ENCODE measurements at places on chromosomes 1 and 21. TPM values are rescaled to one million over a fixed set of nuclear protein-coding genes. Genes with fewer than 3 reads are reported as not detected.

TRIM62 gene
- 4.0 TPM for polyA plus RNA-seq

GRCh38 chr1:181704546-181704945 lies 221.2 kb downstream of the CACNA1E start:
- H3K4me3 ChIP-seq: no peak overlapping the region
- no peak overlapping the region for H3K27ac ChIP-seq

LCE1A gene
- polyA plus RNA-seq: not detected

GRCh38 chr1:235403593-235403992 lies 36.4 kb downstream of the TBCE start:
- H3K36me3 ChIP-seq: no peaks in the 10 kb centered on the region
- no peaks in the 10 kb centered on the region for H3K27me3 ChIP-seq
- no peak overlapping the region for H3K27ac ChIP-seq
- peaks cover 20% of the 10 kb centered on the region for H3K4me1 ChIP-seq
- H3K4me3 ChIP-seq: no peak overlapping the region

DNA sequence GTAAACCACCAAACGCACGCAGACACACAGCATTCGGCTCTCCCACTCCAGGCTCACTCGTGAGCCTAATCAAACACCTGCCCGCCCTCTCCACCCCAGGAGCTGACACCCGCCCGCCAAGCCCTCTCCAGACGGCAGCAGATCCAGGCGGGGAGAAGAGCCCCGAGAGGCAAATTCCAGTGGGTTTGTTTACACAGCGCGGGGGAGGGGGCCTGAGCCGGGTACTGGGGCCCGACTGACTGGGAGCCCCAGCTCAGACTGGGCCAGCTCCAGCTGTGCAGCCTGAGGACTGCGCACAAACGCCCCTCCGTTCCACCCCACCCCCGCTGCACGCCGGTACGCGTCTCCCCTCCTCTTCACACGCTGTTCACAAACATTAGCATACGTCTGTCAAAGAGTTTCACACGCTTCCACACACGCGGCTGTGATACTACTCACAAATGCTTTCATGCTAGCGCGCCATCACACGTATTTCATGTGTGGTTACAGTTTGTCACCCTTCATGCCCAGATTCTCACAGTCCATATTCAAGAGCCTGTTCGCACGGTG lies 1.0 kb upstream of the EFNA1 start:
- H3K27ac ChIP-seq: peak overlapping the region; percentile 66
- H3K36me3 ChIP-seq: peaks cover under 1% of the 10 kb centered on the region
- peak overlapping the region; percentile 97 for H3K4me3 ChIP-seq
- no peak for DNase-seq
- peaks cover 14% of the 10 kb centered on the region for H3K27me3 ChIP-seq

DNA sequence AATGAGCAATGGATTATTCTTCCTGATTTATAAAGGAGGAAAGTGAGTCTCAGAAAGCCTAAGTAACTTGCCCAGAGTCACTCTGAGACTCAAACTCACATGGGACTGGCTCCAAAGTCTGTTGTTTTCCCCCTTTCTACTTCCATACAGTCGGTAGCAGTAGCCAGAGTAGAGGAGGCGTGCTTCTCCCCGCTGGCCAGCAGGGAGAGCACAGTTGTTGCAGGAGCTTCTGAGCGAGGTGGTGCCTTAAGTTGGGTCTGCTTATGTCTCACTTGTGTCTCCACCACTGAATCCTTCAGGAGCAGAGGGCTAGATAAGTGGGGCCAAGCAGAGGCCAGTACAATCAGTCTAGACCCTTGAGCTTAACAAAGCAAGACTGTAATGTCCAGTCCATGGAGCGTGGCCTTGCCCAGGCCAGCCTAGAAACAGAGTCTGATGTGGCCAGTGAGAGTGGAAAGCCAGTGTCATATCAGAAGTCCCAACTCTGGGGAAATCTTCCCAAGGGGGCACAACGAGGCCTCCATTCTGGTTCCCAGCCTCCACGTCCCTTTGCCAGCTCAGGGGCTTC lies 181.9 kb downstream of the ZSCAN20 start:
- H3K36me3 ChIP-seq: no peaks in the 10 kb centered on the region
- no peak for DNase-seq
- no peak overlapping the region for H3K4me3 ChIP-seq
- no peaks in the 10 kb centered on the region for H3K4me1 ChIP-seq
- no peak overlapping the region for H3K27ac ChIP-seq
- no peaks in the 10 kb centered on the region for H3K27me3 ChIP-seq

DNA sequence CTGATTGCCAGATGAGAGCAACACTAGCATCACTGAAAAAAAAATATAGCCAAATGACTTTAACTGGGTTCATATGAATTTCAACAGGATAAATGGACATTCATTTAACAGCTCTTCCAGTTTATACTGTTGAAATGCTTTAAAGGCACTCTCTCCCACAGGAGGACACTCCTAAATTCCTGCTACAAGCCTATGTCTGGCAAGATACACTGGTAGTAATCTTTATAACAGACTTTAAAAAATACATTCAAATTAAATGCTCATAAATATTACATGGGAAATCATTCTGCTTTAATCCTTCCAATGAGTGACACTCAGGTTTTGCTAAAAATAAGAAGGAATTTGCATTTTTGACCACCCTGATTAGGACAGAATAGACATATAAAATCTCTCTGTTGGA lies 526.7 kb upstream of the ADAMTS5 start:
- no peak for DNase-seq
- no peak overlapping the region for H3K4me3 ChIP-seq
- H3K27ac ChIP-seq: no peak overlapping the region
- H3K36me3 ChIP-seq: no peaks in the 10 kb centered on the region

GRCh38 chr1:172893146-172893841 lies 157.4 kb downstream of the TNFSF18 start:
- H3K4me3 ChIP-seq: no peak overlapping the region
- H3K36me3 ChIP-seq: peaks cover 2% of the 10 kb centered on the region
- peaks cover 32% of the 10 kb centered on the region for H3K4me1 ChIP-seq
- DNase-seq: no peak
- peak overlapping the region; percentile 48 for H3K27ac ChIP-seq
- H3K27me3 ChIP-seq: no peaks in the 10 kb centered on the region

- DNase-seq: no peak
- no peaks in the 10 kb centered on the region for H3K4me1 ChIP-seq
- no peak overlapping the region for H3K27ac ChIP-seq
- no peaks in the 10 kb centered on the region for H3K36me3 ChIP-seq
Measured at GRCh38 chr21:34242973-34243372, 120.8 kb upstream of the KCNE2 start.

DNA sequence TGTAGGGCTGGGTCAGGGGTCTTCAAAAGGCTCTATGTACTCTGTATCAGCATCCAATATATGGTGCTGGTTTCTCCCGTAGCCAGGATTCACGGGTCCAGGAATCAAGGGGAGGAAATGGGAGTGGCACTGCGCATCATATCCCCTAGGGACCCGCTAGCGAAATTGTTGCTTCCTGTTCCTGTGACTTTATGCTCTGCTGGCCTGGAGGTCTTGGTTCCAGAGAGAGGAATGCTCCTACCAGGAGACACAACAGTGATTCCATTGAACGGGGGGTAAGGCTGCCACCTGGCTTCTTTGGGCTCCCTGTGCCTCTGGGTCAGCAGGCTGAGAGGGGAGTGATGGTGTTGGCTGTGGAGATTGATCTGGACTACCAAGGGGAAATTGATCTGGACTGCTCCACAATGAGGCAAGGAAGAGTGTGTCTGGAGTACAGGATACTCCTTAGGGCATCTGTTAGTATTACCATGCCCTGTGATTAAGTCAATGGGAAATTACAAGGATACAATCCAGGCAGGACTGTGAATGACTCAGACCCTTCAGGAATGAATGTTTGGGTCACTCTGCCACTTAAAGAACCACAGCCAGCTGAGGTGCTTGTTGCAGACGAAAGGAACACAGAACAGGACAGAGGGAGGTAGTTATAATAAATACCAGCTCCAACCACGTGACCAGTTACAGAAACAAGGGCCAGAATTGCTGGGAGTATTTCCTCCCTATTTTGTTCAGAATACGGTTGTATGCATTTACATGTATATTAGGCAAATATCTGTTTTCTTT lies 10.2 kb downstream of the SPSB1 start:
- H3K27me3 ChIP-seq: no peaks in the 10 kb centered on the region
- DNase-seq: no peak
- peaks cover 8% of the 10 kb centered on the region for H3K4me1 ChIP-seq
- no peak overlapping the region for H3K4me3 ChIP-seq
- no peaks in the 10 kb centered on the region for H3K36me3 ChIP-seq

- no peaks in the 10 kb centered on the region for H3K4me1 ChIP-seq
- no peak overlapping the region for H3K4me3 ChIP-seq
- H3K27ac ChIP-seq: no peak overlapping the region
- H3K36me3 ChIP-seq: no peaks in the 10 kb centered on the region
- no peaks in the 10 kb centered on the region for H3K27me3 ChIP-seq
- no peak for DNase-seq
Measured at GRCh38 chr1:172289448-172289847, 131.0 kb upstream of the C1orf105 start.

- H3K36me3 ChIP-seq: no peaks in the 10 kb centered on the region
- H3K4me1 ChIP-seq: no peaks in the 10 kb centered on the region
- DNase-seq: no peak
- no peaks in the 10 kb centered on the region for H3K27me3 ChIP-seq
Measured at GRCh38 chr1:24828887-24829192, 83.6 kb downstream of the CLIC4 start.

SELP gene
- polyA plus RNA-seq: 0.35 TPM

GRCh38 chr1:47984175-47984789 lies 12.9 kb downstream of the TRABD2B start:
- H3K4me1 ChIP-seq: no peaks in the 10 kb centered on the region
- DNase-seq: no peak
- no peak overlapping the region for H3K27ac ChIP-seq
- H3K36me3 ChIP-seq: no peaks in the 10 kb centered on the region

DNA sequence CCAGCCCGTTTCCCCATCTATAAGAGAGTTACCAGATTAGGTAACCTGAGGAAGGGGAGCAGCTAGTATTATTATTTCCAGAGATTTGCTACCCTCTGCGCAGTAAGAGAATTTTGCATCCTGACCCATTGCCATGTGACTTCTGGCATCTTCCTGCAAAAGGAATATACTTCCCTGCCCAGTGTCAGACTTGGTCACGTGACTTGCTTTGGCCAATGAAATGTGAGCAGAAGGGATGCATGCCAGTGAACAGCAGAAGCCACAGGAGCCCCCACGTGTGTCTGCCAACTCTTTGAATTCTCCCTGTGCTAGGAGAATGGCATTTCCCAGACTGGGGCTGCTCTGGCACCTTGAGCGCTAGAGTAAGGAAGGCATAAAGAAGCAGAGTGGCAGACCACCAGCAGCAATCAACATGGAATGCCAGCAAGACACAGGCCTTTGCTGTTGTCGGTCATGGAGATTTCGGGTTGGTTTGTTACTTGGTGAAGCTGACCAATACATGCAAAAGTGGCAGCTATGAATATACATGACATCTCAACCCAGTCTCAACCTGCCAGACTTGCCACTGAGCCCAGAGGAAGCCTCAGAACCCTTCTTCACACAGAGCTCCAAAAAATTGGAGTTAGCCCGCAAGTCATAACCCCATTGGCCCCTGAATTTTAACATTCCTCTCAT lies 26.4 kb upstream of the SDHB start:
- peaks cover 9% of the 10 kb centered on the region for H3K27me3 ChIP-seq
- no peaks in the 10 kb centered on the region for H3K36me3 ChIP-seq
- no peaks in the 10 kb centered on the region for H3K4me1 ChIP-seq
- H3K27ac ChIP-seq: no peak overlapping the region
- H3K4me3 ChIP-seq: no peak overlapping the region

GRCh38 chr1:173100476-173101107 lies 49.9 kb upstream of the TNFSF18 start:
- no peak overlapping the region for H3K4me3 ChIP-seq
- no peaks in the 10 kb centered on the region for H3K27me3 ChIP-seq
- peaks cover 10% of the 10 kb centered on the region for H3K36me3 ChIP-seq
- DNase-seq: no peak
- no peak overlapping the region for H3K27ac ChIP-seq
- H3K4me1 ChIP-seq: no peaks in the 10 kb centered on the region

DNA sequence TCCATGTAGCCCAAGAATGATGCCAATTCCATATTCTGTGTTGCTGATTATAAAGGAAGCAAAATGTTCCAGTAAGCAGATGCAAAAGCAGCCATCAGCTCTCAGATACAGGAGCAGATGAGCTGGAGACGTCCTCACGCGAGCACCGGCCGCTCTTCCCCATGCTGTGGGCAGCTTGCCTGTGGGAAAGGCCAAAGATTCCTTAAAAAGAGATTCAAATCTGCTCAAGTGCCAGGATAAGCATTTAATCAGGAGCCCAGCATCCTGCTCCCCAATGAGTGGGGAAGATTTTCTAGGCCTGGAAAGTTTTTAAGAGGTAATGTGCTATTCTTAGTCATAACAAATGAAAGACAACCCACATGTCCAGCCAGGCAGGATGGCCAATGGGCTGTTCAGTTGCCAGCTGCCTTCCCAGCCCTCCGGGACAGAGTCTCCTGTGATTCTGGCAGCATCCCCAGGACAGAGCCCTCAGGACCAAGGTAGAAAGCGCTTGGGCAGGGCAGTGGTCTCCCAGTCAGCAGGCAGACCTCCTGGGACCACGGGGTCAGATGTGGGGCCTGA lies 108.2 kb upstream of the TMPRSS2 start:
- no peaks in the 10 kb centered on the region for H3K4me1 ChIP-seq
- H3K36me3 ChIP-seq: no peaks in the 10 kb centered on the region
- DNase-seq: no peak
- no peak overlapping the region for H3K4me3 ChIP-seq
- no peak overlapping the region for H3K27ac ChIP-seq

GRCh38 chr1:75587692-75588091 lies 23.2 kb downstream of the SLC44A5 start:
- no peak overlapping the region for H3K4me3 ChIP-seq
- no peaks in the 10 kb centered on the region for H3K36me3 ChIP-seq
- no peak overlapping the region for H3K27ac ChIP-seq

TRPM2 gene
- polyA plus RNA-seq: 0.20 TPM

LTN1 gene
- polyA plus RNA-seq: 14.1 TPM

DNA sequence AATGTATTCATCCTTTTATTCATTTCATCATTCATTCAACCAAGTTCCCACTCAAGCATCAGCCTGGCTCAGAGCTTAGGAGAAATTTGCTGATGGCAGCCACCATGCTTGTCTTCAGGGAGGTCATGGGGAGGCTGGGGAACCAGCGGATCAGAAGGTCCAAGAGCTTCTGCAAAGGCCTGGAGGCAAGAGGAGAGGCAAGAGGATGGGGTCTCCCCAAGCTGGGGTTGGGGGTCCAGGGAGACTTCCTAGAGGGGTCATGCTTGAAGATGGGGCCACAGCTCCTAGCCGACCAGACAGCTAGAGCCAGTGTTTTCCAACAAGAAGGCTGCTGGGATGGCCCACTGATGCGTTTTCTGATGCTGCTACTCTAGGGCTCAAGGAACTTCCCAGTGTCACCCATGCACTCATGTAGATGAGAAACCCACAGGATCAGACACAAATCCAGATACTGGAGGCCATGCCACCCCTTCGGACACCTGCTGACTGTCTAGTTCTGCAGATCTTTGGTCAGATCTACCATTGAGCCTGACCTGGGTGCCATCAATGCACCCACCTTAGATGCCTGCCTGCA lies 315.2 kb downstream of the AJAP1 start:
- H3K27ac ChIP-seq: no peak overlapping the region
- H3K27me3 ChIP-seq: no peaks in the 10 kb centered on the region
- H3K4me3 ChIP-seq: no peak overlapping the region
- no peak for DNase-seq
- H3K36me3 ChIP-seq: no peaks in the 10 kb centered on the region
- H3K4me1 ChIP-seq: no peaks in the 10 kb centered on the region
